ENCODE measurements at places on chromosomes 6 and 20.

- no peak for DNase-seq
These were observed 21.1 kb upstream of the FOXQ1 start for GRCh38 chr6:1290805-1291204.

- no peak for DNase-seq
These were observed 121.3 kb downstream of the DOK5 start for GRCh38 chr20:54596651-54597050.

- DNase-seq: no peak
These were observed 23.6 kb downstream of the THEMIS start for GRCh38 chr6:127877231-127877630.

- peak; percentile 33 for DNase-seq
These were observed 144.4 kb upstream of the AKIRIN2 start for GRCh38 chr6:87846434-87846833.

DNA sequence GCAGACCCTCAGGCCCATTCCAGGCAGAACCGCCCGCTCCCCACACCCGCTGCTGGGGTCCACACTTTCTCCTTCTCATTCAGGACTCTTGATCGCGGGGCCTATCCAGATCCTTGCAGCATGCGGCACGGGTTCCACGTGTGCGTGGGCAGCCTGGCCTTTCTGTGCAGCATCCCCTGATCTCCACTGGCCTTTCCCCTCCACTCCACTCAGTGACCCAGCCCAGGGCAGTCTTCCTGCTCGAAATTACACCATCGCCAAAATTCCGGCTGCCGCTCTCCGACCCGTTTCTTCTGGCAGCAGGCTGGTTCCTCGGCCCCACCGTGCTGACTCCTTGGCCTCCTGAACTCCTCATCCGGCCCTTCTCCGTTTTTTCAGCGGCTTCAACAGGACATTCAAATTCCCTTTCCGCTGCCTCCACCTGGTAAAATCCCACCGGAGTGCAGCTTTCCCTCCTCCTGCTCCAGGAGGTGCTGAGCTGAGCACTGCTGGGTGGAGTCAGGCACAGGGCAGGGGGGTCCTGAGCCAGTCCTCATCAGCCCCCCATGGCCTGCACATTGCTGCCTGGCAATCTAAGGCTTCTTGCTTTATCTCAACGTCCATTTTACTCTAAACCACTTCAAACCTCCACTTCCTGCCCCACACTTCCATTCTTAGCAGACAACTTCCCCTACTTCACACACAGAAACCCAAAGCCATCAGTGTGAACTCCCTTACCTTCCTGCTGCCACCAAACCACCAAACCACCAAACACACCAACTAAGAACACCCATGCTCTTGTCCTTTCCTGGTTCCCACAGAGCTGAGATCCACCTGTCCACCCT is 9.0 kb downstream of the SFT2D1 start:
- no peak for DNase-seq

DNA sequence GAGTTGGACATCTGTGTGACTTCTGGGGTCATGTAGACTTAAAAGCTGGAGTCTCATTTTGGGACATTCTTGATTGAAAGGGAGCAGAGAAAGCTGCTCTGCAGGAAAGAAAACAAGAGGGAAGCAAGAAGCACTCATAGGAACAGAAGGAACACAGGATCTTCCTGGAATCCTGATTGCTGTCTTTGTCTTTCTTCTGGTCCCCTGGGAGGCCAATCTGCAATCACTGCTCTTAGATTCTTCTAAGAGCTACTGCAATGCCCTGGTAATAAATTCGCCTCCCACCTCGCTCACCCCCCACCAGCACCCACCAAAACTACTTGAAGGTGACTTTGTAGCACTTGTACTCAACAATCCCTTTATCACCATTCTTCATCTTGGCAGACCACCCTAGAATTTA is 51.8 kb downstream of the SLC35B3 start:
- no peak for DNase-seq

DNA sequence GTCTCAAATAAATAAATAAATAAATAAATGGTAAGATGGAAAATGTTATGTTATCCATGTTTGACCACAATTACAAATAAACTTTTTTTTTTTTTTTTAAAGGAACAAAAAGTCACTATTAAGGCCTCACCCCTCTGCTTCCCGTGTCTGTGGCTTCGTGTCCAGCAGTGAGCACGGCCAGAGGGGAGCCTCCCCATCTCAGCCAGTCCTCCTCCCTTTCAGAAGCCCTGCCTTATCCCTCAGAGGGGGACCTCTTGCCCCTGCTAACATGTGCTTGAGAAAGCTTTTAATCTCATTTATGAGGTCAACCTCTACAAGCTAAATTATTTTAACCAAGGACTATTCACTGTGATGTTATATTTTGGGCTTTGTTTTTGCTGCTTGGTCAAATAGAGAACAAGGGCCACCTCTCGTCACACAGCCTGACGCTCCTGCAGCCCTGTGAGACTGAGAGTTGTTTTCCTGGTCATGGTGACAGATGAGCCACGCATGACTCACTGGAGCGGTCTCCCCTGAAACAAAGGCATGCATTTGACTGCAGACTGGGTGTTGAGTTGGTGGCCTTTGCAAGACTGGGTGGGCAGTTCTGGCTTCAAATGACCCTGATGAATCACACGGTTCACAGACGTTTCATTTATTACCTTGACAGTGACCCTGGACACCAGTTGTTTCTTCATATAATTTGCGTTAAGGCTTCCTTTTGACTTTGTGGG is 131.8 kb downstream of the TIAM2 start:
- DNase-seq: no peak

DNA sequence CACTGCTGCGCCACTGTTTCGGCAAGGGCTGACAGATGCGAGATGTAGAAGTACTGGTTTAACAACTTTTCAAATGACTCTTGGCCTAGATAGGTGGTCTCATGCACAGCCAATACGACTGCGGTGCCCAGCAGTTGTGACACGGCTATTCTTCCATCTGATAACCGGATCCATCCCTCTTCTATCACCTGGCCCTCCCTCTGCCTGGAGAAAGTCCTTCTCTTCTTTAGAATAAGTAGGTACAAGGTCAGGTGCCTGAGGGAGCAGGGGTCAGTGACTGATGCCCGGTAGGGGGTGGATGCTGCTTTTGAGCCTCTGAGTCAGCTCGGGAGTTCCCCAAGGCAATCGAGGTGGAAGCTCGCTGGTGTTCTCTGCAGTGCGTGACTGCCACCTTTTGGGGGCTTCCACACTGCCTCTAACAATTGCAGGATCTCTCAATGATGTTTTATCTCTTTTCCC is 166.8 kb upstream of the GRIK2 start:
- no peak for DNase-seq

DNA sequence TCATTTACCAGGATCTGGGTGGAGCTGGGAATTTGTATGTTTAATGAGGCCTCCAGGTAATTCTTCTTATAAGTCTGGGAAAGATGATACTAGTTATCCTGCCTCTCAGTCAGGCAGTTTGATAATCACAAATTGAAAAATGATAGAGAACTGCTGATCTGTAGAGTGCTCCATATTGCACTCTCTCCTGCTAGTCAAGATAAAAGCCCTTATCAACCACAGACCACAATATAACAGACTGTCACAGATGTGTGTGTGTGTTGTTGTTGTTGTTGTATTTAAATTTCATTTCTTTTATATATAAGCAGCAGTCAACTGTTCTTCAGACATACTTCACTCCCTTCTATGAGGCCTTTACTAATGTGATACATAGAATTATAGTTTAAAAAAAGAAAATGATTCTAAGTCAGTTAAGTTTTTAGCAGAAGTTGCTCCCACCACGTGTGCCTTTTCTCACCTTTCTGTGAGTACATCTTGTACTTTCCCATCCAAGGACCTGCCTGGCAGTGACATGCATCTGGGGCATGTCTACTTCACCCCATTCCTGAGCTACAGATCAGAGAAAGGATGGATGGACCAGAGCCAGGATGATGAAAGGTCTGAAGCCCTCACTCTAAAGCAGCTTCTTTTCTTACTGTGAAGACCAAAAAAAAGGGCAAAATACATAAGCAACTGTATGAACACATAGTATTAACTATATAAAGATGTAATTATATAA is 29.8 kb downstream of the TENT5A start:
- no peak for DNase-seq

DNA sequence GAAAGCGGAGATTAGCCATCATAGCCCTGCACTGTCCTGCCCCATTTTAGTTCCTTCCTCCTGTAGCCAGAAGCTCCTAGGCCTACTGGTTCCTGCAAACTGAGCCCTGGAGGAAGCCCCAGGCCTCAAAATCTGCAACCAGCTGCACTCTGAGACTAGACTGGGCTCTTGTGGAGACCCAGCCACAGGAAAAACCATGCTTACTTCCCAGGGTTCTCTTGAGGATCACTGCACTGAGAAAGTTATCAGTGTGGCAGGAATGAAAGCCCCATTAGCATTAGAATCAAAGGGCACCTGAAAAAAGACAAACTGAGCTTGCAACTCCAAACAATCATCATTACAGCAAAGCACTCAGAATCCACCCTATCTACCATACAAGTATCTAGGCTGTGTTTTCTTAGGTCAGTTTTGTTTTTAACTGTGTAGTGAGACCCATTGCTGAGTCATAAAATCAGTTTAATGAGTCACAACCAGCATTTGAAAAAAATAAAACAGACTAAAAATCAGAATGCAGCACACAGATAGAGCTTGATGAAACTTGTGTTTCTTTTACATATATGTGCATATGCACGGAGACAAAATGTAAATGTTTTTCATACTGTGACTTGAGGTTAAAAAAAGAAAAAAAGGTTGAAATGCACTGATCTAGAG is 91.0 kb downstream of the UNC5CL start:
- DNase-seq: peak; percentile 4

Data from suppressor macrophage treated with lipopolysaccharide for 4 hours (primary cell).